ENCODE measurements at places on chromosomes 5 and 9.

DNA sequence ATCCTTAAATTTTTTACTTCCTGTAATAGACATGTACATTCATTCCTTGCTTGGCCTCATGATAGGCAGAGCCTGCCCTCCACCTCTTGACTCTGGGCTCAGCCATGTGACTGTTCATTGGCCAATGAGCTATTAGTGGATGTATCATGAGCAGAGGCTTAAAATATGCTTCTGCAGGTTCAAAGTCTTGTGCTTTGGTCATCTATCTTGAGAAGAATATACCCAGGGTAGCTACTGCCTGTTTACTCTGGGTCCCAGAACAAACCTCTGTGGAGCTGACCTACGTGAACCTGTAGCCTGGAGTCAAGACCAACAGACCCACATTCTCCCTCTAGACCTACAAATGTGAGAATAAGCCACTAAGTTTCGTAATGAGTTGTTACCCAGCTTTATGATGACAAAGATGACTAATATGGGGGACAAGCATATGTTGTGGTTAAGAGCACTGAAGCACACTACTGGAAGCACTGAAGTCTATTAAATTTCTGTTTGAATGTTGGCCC, 244.4 kb downstream of the MAST4 start:
- no peak for DNase-seq

DNA sequence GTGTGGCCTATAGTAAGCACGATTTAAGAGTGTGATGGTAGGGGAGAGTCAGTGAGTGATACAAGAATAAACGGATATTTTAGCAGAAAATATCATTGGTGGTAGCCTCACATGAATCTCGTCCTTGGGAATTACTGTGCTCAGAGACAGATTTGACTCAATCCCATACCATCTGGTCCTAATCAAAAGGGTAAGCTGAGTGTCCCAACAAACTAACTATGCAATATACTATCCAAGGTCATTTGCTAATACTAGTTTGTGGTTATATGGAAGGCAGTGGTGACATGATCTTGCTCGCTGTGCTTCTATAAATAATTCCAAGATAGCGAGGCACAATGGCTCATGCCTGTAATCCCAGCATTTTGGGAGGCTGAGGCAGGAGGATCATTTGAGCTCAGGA, 103.2 kb downstream of the TRPM6 start:
- peak; percentile 59 for DNase-seq

- DNase-seq, result no peak
Observed at GRCh38 chr5:134079748-134080581, 34.5 kb upstream of the TCF7 start.

DNA sequence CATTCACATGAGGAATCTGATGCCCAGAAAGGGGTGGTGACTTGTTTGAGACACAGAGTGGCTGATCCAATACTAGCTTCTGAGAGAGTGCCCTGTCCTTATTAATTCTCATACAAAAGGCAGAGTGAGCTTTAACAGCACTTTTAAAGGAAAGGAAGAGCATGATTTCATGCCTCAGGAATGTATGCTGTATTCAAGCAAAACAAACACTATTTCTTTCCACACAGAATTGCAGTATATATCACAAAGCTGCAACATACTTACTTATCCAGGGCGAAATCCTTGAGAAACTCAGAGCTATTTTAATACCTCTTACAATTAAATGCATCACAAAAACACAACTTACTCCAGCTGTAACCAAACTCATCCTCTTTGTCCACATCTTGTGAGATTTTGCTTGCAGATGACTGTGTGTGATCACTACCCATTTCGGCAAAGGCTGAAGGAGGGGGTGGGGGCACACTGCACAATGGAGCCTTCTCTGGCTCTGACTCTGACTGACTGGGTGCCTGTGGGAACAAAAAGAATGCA, 139.8 kb downstream of the MPDZ start:
- DNase-seq, result peak; percentile 88

- DNase-seq, result no peak
Observed at GRCh38 chr5:31485376-31486207, 46.3 kb downstream of the DROSHA start.

- DNase-seq, result no peak
Observed at GRCh38 chr5:58927181-58927580, 344.3 kb downstream of the RAB3C start.

DNA sequence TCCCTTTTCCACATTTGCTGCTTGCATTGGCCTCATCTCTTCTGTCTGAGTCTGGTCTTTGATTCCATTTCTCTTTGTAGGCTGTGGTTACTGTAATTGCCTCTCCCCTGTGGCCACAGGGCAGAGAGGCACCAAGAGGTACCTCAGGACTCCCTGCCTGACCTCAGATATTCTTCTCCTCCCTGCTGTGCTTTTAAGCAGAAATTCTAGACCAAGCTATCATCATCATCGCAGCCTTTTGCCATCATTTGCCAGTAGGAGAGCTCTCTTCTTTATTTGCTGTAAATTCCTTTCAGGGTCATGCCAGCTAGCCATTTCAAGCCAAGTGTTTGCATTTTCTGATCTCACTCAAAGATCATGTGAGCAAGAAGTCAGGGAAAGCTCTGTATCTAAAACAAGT, 369.6 kb downstream of the ICE1 start:
- no peak for DNase-seq

GRCh38 chr9:131744720-131745201, 4.9 kb upstream of the RAPGEF1 start:
- no peak for DNase-seq

DNA sequence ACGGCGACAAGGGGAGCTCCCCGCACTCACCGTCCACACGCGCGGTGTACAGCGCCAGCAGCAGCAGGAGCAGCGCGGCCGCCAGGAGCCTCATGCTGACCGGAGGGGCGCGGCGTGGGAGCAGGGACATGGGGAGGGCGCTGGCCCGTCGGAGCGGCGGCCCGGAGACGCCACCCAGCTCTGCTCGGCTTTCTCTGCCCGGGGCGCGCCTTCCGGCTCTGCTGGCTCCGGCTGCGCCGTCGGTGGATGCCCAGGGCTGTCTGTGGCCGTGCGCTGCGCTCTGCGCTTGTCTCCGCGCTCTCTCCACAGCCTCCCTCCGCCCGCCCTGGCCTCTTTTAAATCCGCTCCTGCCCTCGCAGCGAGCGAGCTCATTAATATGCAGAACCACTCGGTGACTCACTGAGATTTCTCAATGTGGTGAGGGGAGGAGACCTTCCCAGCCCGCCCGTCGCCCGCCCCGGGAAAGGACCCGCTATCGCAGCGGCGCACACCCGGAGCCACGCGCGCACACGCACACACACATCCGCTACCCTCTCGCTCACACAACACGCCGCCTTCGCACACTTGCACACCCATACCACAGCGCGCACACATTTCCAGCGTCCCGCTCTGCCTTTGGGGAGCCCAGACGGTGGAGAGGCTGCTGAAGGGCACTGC, at the start of gene CXCL14:
Gene CXCL14 (minus strand): TSS at position 307 of the 657 bp plus-strand sequence. CDS start 213 bp downstream, at position 94.
- DNase-seq, result peak; percentile 88

- DNase-seq, result no peak
Observed at GRCh38 chr5:89395111-89395510, 512.1 kb upstream of the MEF2C start.

DNA sequence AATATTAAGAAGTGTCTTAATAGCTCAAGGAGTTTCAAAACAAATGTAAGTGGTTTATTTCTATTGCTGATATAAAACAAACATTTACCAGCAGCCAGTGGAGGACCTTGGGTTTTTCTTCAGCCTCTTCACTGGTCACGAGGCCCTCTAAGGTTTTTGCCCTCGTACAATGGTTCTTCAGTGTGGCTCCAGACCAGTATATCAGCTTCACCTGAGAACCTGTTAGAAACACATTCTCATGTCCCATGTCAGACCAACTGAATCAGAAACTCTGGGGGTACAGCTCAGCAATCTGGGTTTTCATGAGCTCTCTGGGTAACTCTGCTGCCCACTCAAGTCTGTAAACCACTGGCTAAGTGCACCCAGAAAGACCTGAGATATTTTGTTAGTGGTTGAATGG, 12.9 kb downstream of the WWC1 start:
- DNase-seq, result no peak

- no peak for DNase-seq
Observed at GRCh38 chr5:31944684-31945445, 229.3 kb downstream of the GOLPH3 start.

DNA sequence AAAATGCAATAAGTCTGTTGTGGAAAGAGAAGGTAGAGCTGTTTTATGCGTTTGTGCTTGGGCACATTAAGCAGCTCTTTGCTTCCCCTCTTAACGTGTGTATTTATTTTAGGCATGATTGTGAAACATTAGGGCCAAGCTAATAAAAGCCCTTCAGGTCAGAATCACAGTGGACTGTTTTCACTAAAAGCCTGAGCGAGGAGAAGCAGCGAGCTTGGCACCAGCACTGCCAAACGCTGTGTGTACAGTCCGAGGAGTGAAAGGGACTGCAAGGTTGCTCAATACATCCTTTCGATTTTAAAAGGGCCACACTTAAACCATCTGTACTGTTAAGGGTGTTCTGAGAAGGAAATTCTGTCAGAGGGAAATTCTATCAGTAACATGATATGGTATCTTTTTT, 107.2 kb upstream of the CKMT2 start:
- DNase-seq, result no peak

DNA sequence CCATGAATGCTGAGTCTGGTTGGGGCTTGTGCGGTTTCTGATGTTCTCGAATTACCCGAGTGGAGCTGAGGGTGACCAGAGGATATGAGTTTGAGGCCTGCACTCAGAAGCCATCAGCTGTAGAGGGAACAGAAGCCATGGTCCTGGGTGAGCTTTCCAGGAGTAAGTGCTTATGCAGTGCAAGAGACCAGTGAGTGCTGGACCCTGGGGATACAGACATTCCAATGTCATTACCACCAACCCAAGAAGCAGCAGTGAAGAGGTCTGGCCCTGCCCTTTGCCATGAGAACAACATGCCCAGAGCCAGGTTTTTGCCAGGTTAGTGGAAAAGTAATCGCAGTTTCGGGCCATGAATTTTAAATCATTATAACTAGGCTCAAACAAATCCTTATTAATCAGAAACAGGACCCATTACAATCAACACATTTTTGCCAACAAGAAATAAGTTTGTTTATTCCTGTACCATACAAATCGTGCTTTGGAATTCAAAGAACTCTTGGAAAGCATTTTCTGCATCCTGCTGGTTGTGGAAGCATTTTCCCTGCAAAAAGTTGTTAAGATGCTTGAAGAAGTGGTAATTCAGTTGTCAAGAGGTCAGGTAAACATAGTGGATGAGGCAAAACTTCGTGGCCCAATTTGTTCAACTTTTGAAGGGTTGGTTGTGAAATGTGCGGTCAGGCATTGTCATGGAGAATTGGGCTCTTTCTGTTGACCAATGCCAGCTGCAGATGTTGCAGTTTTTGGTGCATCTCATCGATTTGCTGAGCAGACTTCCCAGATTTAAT, 154.6 kb downstream of the SYK start:
- DNase-seq, result peak; percentile 57

- peak; percentile 11 for DNase-seq
Observed at GRCh38 chr9:83669067-83669466, 38.7 kb downstream of the UBQLN1 start.

GRCh38 chr5:133928587-133929393, 39.6 kb downstream of the C5orf15 start:
- DNase-seq, result no peak

DNA sequence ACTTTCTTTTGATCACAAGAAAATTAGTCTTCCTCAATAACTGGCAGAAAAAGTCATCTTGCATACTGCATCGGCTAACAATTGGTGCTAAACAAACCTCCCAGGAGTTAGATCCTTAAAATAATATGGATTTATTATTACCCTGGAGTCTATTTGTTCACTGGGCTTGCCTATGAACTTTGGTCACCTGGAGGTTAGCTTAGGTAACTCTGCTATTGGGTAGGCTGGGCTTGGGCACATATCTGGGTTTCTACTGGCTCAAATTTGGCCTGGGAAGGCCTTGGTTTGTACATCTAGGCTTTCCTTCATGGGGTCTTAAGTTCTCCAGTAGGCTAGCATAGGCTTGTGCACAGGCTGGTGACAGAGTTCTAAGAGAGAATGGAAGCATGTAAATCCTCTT, 279.9 kb downstream of the RASEF start:
- DNase-seq, result no peak

DNA sequence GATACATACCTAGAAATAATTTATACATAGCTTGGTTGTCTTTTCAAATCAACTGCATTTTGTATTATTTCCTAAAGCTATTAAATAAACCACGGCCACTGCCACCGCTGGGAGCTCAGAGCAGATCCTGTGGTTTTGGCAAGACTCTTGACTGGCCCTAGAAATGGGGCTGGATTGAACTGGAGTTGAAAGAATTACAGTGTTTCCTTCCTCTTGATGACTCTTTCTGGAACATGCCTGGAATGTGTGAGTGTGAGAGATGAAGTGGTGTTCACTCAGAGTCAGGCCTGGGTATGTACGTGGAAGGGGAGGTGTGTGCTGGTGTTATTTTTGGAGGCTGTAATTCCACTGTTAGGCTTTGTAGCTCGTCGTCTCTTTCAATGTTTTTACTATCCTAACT, 45.9 kb downstream of the TEK start:
- DNase-seq, result peak; percentile 88

- peak; percentile 68 for DNase-seq
Observed at GRCh38 chr5:97383996-97384395, 200.9 kb upstream of the RIOK2 start.

GRCh38 chr5:30781643-30782042, 411.8 kb upstream of the CDH6 start:
- DNase-seq, result no peak

- DNase-seq, result no peak
Observed at GRCh38 chr5:134545070-134545868, 19.8 kb downstream of the JADE2 start.

DNA sequence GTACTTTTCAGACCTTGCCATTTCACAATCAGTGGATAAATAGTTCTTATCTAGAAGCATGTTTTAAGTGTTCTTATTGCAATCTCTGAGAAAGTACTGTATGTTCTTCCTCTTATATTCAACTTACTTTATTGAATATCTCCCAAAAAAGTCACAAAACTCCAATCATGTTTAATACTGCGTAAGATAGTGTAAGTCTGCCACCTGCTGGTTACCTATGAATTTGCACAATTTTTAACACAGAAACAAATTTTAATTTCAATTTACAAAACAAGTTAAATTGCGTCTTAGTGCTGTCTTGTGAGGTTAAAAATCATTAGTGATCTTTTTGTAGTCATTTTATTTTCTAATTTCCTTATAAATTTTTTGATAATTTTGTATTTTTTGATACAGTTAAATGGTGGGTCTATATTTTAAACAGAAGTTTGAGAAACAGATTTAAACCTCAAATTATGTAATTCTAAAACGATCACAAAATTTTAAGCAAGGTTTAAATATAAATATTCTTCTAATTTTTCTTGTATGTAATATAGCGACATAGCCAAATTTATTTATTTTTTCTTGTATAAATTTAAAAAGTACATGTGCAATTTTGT, 115.8 kb downstream of the EMB start:
- peak; percentile 53 for DNase-seq

DNA sequence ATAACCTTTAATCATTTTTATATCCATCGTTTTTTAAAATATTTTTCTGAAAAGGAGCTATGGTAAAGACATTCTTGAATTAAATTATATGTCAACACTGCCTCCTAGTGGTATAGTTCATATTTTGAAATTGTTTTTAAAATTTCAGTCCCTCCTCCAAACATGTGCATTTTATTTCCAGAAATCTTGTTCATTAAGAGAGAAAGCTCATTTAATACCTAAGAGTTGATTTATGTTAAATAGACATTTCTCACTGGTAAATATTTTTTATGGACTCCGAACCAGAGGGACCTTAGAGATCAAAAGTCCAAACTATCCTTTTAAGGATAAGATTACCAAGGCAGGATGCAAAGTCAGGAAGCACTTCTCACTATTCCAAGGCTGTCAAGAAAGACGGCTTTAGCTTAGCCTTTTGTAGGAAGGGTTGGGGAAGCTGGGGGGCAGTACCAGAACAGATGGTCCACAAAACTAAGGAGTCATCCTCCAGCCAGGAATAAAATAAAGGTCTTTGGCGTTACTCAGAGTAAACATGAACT, 21.6 kb downstream of the BHMT start:
- DNase-seq, result peak; percentile 62

GRCh38 chr9:127185931-127186781, 63.7 kb upstream of the ANGPTL2 start:
- DNase-seq, result peak; percentile 97
